ENCODE measurements at places on chromosomes 2 and 18.
A peak's percentile ranks its signal among the peaks of the same experiment; 100 is the strongest.

GRCh38 chr2:15040429-15041084, 408.0 kb downstream of the LRATD1 start:
- DNase-seq, result no peak

DNA sequence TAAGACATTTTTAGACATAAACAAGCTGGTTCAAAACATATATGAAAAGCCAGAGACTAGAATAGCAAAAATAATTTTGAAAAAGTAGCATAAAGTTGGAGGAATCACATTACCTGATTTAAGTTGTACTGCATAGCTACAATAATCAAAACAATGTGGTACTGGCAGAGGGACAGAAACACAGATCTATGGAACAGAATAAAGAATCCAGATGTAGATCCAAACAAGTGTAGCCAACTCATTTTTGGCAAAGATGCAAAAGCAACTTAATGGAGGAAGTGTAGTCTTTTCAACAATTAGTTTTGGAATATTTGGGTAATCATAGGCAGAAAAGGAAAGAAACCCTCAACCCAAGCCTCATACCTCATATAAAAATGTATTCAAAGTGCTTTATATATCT, 278.7 kb upstream of the ZNF521 start:
- no peak for DNase-seq

DNA sequence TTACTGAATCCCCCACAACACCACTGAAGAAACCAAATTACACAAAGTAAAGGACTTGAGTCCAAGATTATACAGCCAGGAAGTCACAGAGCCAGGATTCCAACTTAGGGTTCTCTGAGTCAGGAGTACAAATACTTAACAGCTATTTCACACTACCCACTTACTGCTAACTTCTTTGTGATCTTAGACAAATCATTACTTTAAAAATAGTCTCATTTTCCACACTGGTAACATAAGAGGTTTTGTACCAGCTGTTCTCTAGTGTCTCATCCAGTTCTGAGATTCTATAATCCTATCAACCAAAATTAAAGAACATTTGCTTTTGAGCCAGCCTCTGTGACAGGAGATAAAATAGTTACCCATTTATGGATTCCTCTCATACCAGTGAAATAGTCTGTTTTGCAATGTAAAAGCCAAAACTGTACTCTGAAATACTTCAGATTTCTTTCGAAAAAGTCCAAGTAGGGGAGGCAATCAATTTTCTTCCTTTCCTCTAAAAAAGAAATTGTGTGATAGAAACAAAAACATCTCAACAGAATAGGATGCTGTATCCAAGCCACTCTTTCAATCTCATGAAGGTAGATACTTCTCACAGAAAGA, 157.6 kb downstream of the LRATD1 start:
- DNase-seq, result no peak

DNA sequence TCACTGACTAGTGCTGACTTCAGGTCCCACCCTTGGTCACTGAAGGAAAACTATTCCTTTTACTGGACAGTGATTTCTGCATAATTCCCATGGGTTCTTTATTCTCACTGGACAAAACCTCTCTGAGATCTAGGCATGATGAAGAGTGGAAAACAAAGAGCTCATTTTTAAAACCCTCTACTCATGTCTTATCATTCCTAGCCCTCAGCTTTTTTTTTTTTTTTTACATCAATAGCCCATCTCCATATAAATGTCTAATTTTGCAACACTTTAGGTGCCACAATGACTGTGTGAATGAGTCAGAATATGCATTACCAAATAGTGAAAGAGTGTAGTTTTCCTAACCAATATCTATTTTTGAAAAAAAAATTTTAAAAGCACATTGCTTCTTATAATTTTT, 74.8 kb downstream of the TCF4 start:
- no peak for DNase-seq

DNA sequence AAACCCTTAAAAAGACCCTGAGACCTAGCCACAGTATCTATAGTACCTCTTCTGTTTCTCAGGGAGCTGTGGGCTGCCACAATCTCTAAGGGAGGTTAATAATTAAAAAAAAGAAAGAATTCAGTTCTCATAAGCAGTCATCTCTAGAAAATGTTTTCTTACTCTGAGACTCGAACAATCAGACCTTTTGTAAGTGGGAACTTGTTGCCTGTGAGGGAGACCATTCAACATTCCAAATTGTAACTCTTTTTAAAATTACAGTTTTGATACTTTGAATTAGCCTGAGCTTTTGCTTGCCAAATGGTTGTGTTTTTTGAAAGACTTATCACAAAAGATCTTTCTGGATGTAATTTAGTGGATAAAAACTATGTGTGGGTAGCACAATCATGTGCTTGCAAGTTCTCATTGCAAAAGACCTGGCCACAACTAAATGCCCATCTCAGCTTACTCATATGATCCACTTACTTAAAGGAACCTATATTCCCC, 33.3 kb downstream of the IL1R2 start:
- no peak for DNase-seq

- no peak for DNase-seq
These were observed 68.8 kb downstream of the CLHC1 start for GRCh38 chr2:55163274-55163721.

- no peak for DNase-seq
These were observed 41.8 kb downstream of the RAPGEF4 start for GRCh38 chr2:172777431-172777830.

- no peak for DNase-seq
These were observed 68.6 kb downstream of the GALNT3 start for GRCh38 chr2:165725421-165725820.

DNA sequence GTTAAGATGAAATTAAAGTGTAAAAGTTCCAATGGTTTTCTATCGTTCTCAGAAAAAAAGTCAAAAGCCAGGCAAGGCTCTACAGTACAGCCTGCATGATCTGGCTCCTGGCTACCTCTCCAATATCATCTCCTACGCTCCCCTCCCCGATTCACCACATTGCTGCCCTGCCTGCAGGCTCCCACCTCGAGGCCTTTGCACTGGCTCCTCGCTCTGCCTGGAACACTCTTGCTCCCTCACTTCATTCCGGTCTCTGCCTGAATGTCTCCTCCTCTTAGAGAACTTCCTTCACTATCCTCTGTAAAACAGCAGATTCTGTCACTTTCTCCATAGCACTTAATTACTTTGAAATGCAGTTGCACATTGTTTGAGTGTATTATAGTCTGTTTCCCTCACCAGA, 72.5 kb downstream of the KLF7 start:
- DNase-seq, result peak; percentile 33

DNA sequence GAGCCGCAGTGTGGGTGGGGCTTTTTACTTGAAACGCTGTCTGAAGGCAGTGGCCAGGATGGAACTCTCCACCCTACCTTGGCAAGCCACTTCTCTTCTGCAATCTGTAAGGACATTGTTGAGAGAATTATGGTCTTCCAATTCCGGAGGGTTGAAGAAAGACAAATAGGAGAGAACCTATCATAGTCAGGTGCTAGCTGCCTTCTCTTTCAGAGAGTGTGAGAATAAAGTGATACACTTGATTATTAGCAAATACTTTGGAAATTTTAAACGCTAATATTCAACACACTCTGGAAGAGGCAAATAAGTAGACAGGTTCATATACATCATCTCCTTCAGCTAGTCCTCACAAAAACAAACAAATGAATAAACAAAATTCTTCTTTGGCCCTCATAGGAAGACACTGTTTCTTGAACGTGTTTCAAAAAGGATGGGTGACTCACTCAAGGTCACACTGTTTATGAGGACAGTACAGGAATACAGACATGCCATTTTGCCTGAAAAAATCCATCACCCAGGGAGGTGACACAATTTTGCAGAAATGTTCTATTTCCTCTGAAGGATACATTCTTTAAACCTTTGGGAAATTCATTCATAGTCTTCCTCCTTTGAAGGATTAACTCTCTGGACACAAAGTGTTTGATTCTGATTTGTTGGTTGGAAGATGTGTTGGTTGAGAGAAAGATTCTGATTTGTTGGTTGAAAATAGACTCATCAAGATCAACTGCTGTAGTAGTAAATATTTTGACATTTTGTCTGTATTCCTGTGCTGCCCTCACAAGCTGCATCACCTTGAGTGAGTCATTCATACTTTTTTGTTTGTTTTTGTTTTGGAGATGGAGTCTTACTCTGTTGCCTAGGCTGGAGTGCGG, 2.2 kb upstream of the IL1RN start:
- no peak for DNase-seq

DNA sequence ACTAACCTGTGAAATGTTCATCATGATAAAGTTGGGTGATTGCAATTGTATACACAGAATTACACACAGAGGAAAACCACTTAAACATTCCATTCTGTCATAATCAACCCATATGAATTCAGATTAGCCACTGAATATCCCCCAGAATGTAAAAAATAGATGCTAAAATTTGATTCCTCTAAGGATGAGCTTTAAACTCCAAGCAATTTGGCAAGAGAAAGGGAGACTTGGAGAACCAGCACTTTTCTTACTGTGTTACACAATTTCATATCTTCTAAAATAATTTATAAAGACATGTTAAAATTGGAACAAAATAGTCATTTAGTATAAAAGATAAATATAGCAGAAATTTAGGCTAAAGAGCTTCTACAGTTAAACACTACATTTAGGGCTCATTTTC, 146.3 kb upstream of the LMAN1 start:
- no peak for DNase-seq

DNA sequence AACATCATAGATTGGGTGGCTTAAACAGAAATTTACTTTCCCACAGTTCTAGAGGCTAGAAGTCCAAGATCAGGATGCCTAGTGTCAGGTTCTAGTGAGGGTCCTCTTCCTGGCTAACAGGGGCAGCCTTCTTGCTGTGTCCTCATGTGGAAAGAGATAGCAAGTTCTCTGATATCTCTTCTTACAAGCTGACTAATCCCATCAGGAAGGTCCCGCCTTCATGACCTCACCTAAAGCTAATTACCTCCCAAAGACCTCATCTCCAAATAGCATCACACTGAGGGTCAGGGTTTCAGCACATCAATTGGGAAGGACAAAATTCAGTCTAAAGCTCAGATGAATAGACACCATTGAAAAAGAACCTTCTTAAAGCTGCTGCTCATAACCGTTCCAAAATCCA, 22.9 kb downstream of the ACVR1 start:
- DNase-seq, result no peak

- no peak for DNase-seq
These were observed 128.0 kb downstream of the GPD2 start for GRCh38 chr2:156563994-156564753.

- no peak for DNase-seq
These were observed 157.4 kb upstream of the DNMT3A start for GRCh38 chr2:25499157-25499556.

DNA sequence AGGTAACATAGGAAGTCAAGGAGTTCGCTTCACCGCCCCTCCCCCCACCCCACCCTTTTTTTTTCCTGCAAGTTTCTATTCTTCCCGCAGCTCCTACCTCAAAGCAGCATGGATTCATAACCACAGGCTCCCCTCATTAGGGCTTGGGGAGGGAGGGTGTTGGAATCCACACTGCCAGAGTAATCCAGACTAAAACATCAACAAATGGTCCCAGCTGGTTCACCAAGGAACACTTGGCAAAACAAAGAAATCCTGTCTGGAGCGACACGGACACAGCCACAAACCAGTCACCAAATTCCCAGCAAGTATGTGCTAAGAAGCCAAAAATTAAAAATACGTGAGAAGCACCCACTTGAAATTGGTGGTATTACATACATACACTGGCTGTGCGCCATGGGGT, 106.9 kb upstream of the PPP1CB start:
- DNase-seq, result no peak

DNA sequence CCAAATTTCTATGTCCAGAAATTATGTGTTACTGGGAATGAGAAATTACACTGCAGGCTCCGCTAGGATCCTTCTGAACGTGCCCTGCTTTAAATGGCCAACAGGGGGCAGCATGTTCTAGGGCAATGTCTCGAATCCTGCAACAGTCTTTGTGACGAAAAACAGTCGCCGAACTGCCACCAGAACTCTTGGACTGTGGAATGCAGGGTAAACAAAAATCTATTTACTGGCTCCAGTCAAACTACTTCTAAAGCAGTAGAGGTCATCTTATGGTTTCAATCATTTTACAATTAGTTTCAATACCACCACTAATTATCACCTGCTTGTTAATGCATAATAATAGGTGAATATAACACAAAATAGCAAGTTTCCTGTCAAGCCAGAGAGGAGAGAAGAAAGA, 9.8 kb upstream of the ZNF397 start:
- DNase-seq, result peak; percentile 68

DNA sequence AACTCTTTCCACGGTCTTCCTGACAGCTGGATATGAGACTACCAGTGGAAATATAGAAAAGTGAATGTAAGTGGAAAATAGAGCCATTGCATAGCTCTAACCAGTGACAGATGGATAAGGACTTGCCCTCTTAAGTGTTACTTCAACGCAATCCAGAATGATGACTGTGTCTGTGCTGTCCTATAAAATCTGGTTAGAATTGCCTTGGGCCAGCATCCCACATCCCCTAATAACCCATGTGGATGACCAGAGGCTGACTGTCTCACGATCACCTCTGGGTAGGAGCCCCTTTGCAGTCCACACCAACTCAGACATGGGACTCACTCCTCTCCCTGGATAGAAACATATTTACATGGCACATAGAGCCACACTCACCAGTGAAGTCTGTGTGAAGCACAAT, 186.6 kb downstream of the C1D start:
- DNase-seq, result no peak

GRCh38 chr18:13612196-13612997, 114.0 kb downstream of the FAM210A start:
- no peak for DNase-seq

DNA sequence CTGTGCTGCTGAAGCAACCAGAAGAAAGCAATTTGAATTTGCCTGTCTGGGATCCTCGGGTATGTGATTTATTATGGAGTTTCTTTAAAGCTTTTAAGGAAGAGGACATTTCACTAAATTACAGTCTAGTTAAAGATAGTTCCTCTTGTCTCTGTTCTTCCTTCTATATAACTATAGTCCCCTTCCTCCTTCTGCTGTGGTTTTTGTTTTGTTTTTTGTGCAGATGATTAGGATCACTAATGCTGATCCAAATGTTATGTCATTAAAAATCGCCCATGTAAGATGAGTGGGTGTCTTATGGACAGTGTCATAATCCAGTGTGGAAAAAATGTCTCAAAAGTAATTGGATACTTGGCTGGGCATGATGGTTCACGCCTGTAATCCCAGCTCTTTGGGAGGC, 24.7 kb downstream of the PAPOLG start:
- DNase-seq, result no peak

DNA sequence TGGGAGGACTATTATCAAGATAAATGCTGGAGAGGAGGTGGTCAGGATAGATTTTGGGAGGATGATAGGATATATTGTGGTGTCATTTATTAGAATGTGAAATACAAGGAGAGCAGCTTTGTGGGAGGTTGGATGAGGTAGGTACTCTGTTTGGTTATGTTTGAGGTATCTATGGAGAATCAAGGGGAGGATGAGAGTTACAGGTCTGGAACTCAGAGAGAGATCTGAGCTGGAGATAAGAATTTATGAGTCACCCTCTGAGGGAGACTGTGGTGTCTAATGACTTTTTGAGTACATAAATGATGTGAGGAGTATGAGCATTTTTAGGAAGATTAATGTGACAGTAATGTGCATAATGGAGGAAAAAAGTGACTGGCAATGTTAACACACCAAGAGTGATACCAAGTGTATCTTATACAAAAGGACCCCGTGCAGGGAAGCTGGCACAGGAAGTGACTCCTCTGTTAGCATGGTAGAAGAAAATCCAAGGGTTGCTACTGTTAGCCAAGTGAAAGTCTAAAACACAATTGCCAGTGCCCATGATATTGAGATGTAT, 48.2 kb downstream of the CRIM1 start:
- no peak for DNase-seq
